ENCODE measurements at places on chromosomes 2 and 18.

DNA sequence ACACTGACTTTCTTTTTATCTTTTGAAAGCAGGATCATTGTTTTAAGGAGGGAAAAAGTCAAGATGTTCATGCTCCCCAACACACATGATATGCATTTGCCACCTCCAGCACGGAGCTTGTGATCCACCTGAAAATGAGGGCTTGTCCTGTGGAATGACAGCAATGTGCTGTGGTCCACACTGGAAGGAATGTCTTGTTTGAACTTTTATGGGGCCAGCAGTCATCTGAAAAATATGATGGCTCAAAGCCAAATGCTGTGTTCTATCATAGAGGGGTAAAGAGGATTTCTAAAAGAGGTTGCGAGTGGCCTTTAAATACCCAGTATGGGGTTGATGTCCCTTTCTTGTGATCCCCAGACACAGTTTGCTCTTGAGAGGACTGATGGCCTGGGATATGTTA, 226.5 kb upstream of the SPRED2 start:
- DNase-seq, result no peak

DNA sequence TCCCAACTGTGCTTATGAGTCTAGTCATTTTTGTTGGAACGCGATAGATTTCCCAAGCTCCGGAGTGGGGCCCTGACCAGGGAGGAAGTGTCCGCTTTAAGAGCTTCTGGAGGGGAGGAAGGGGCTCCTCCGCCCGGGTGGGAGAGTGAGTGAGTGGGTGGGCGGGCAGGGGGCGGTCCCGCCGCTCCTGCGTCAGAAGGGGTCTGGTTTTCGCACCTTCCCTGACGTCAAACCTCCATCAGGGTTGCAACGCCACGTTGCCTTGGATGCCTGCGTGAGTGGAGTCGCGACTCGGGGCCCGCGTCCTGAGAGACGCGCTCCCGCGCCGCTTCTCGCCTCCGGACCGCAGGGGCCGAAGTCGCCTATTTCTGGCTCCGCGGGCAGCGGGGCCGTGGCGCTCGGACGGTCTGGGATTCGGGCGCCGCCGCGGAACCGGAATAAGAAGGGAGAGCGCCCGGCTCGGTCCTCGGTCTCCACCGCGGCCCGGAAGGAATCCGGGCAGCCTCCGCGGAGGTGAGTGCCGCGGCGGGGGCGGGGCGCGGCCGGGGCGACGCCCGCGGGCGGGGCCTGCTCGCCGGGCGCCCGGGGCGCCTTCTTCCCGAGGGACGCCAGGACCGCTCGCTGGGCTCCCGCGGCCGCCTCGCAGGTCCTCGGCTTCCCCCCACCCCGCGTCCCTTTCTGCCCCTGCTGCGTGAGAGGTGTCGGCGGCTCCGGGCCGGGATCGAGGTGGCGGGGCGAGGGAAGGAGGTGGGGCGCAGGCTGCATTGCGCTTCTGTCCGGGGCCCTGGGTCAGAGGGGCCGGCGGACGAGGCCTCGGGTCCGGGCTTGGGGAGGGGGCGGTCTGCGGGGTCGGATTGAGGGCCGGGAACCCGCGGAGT, at the start of gene ZDBF2:
Gene ZDBF2 (plus strand): TSS at position 230 of the 878 bp plus-strand sequence. CDS start 7,187 bp downstream, outside the sequence.
- DNase-seq, result no peak

DNA sequence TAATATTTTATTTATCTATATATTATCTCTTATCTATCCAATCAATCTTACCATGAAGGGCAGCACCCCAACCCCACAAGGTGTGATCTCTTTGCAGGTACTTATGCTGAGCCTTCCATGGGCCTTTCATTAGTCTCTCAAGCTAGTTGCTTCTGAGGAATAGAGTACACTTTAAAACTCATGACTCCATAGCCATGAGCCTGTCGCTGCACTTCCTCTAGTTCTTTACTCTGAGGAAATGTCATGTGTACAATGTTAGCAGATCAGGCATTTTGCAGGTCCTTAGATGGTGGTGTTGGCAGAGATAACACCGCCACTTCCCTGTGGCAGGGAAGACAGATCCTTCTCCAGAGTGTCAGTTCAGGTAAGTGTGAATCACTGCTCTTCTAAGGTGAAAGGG, 29.5 kb upstream of the STAT4 start:
- no peak for DNase-seq

- no peak for DNase-seq
Observed at GRCh38 chr2:8743261-8743660, 61.4 kb downstream of the ID2 start.

GRCh38 chr2:55590810-55591440, 26.5 kb downstream of the PPP4R3B start:
- DNase-seq, result no peak

- DNase-seq, result no peak
Observed at GRCh38 chr2:197107291-197108269, 181.1 kb upstream of the PGAP1 start.

DNA sequence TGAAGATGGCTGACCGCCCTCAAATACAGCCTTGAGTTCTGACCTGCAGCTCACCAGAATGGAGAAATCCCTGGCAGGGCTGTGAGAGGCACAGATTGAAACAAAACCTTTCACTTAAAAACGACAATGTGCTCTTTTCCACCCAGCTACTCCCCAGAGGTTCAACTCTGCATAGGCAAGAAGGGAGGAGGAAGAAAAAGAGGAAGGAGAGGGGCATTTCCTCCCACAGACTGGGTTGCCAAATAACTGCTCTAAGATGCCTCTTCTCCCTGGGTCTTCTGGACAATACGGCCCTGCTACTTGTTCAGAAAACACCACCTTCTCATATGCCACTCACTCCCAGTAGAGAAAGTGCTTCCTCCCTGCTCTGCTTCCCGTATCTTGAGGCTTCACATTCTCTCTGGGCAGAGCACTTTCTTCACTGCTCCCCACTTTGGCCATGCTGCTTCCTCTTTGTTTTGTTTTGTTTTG, 136.4 kb upstream of the SLC1A4 start:
- peak; percentile 99 for DNase-seq

DNA sequence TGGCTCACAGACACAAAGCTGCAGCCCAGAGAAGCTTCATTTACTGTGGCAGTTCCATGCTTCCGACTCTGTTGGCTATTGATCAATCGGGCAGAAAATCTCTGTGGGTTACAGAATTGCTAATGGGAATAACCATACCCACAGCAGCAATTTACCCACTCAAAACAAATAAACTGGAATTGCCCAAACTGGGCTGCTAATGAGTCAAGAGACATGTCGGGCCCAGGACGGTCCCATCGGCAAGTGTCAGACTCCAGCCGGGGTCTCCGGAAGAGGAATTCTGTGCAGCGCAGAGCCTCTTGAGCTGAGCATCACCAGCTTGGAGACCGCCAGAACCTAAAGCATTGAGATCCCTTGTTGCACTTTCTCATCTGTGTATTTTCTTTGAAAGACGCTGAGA, 67.8 kb downstream of the TMEM18 start:
- DNase-seq, result no peak

- DNase-seq, result no peak
Observed at GRCh38 chr2:239115616-239116015, 267.7 kb downstream of the TWIST2 start.

- no peak for DNase-seq
Observed at GRCh38 chr2:177059293-177059692, 153.3 kb upstream of the HNRNPA3 start.

DNA sequence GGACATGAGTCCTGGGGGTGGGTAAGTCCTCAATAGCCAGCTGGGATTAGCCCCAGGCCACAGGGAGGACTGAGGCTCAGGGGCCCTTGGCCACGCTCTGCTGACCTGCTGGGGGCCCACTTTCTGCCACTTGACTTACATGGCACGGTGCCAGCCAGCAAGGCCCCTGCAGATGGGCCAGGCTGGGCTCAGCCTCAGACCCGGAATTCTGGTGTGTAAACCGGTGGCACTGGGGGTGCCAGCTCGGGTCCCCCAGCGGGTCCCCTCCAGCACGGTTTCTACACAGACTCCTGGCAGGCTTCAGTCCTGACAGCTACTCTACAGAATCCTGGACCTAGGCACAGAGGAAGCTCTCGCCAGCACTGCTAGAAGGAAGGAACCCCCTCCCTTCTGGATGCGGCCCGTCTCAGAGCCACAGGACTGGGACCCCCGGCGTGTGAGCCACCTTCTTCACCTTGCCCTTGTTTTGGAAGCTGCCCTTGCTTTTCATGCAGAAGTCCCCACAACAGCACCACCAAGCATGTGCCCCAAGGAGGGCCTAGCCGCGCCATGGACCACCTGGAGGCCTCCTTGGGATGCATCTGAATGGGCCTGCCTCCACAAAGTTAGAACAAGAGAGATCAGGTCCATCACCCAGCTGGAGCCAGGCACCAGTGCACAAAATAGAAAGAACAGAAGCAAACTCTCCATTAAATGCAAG, 8.0 kb downstream of the HDAC4 start:
- DNase-seq, result no peak

- DNase-seq, result no peak
Observed at GRCh38 chr2:15145046-15145817, 415.9 kb downstream of the NBAS start.

DNA sequence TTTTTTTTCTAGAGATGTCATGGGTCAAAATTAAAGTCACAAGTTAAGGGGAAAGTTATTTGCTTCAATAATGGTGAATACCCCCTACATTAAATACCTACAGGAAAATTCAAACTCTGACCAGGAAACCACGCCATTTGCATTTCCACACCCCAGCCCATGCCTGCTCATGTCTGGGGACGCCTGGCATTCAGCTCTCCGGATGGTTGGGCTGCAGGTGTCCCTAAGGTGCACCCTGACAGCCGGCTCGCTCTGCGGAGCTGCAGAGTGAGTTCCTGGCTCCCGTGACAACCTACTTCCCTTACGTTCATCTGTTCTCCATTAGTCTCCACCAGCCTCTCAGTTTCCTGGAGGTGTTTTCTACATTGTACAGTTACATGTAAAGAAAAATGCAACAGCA, 122.7 kb upstream of the RIOK3 start:
- no peak for DNase-seq

DNA sequence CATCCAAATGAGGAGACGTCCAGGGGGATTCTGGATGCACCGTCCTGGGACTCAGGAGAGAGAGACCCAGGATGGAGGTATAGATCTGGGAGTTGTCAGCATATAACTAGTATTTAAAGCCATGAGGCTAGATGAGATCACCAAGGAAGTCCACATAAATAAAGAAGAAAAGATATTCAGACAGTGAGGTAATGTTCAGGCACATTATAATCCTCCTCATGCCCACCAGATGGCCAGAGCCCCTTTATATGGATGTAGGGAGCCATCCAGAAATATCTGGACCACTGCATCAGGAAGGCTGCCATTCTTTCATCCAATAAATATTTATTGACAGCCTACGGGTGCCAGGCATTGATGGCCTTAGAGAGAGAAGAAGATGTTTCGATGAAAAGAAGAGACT, 21.2 kb upstream of the NCKAP5 start:
- DNase-seq, result no peak

DNA sequence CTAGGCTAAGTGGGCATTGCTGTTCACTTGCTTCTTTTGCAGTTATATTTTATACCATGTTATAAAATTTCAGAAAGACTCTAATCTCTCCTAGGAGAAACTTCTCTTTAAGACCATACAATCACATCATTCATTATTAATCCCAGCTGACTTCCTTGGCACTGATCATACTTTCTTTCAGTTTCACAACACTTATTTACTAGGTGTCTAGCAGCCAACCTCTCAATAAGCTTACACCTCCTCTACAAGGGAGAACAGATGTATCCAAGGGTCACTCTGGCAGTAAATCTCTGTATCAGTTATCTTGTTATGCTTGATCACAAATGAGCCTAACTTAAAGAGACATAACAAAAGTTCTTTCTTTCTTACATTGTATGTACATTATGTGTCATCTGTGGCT, 69.8 kb upstream of the EPB41L5 start:
- DNase-seq, result no peak

DNA sequence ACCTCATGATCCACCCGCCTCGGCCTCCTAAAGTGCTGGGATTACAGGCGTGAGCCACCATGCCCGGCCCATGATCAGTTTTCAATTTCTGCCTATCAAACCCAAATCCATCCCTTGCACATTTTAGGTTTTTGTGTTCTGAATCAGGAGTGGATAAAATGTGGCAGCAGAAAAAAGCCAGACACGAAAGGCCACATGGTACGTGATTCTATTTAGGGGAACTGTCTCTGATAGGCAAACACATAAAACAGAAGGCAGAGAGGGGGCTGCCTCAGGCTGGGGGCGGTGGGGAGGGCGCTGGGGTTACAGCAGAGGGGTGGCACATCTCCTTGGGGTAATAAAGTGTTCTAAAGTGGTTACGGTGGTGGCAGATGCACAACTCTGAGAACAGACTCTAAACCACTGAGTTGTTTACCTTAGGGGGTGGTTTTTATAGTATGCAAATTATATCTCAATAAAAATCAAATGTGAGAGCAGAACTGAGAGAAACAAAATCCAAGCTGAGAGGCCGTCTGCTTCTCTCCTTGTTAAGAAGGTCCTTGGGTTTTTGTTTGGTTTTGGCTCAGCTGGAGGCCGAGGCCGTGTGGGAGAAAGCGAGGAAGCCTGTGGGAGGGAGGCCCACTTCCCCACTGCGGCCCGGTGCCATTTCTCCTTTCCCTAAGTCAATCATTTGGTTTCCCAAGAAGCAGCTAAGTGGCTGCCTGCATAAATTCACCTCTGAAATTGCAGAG, 78.0 kb downstream of the SOWAHC start:
- no peak for DNase-seq

DNA sequence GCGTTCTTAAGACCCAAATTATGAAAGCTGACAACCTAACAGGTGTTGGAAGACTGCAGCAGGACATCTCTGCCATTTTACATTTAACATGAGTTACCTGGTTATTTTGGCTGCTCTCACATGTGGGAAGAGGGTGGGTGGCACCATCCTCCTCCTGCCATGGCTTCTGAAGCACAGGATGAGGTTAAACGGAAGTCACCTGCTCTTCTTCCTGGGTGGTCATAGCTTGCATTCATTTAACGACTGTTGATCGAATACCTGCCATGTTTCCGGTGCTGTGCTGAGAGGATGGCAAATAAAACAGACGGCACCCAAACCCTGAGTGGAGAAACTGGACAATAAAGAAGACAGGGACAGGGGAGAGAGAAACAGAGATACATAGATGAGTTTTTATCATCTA, 118.0 kb downstream of the RHBDD1 start:
- no peak for DNase-seq

DNA sequence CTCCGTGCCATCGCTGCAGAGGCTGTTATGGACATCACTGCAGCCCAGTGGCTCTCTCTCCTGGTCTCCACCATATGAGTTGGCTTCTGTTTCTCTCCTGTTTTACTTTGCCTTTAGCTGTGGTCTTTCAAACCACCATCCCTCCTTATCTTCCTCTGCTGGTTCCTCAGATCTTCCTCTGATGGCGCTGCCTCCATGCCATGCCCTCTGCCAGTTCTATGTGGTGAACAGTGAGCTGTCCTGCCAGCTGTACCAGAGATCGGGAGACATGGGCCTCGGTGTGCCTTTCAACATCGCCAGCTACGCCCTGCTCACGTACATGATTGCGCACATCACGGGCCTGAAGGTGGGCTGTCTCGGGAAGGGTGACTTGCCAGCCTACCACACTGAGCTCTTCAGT, 13.1 kb downstream of the TYMS start:
- DNase-seq, result no peak

DNA sequence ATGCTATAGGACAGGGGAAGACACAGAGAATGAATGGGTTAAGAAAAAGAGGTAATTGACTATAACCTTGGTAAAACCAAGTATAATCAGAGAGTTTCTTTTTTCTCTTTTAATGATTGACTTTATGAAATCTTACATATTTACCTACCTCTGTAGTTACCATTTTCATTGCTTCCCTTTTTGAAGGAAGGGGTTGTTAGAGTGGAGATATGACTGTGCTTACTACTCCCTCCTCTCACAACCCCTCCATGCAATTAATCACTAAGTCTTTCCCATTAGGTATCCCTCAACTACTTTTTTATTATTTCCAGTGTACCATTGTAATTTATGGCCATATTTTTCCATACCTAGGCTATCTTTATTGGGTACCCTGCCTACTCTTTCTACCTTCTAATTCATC, 71.4 kb downstream of the WDR7 start:
- DNase-seq, result no peak

Data from GF-D8 (cell line).